ENCODE measurements at places on chromosomes 13 and 19. TPM values are rescaled to one million over a fixed set of nuclear protein-coding genes. Genes with fewer than 3 reads are reported as not detected.
A peak's percentile ranks its signal among the peaks of the same experiment; 100 is the strongest.

- no peak for DNase-seq
Observed at GRCh38 chr13:26976313-26976712, 195.3 kb downstream of the USP12 start.

DNA sequence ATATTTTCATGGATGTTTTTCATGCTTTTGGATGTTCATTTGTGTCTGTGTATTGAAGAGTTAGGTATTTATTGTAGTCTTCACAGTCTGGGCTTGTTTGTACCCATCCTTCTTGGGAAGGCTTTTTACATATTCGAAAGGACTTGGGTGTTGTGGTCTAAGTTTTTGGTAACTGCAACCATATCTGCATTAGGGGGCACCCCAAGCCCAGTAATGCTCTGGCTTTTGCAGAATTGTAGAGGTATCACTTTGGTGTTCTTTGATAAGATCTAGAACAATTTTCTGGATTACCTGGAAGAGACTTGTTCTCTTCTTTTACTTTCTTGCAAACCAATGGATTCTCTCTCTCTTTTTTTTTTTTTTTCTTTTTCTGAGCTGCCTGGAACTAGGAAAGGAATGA is 581.3 kb downstream of the DACH1 start:
- DNase-seq: no peak

DNA sequence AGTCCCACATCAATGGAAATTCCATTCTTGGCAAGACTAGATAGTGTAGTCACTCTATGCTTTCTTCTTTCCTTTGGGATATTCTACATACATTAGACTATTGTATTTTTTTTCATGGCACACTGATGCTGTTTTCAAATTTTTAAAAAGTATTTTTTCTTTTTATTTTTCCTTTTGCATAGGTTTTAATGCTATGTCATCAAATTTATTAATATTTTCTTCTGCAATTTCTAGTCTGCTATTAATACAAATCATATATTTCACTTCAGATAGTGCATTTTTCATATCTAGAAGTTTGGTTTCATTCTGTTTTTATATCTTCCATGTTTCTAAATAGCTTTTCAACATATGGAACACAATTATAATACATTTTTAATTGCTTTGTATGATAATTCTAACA is 2050.1 kb upstream of the PRR20A start:
- DNase-seq: no peak

GRCh38 chr13:106507560-106508274 is 27.7 kb downstream of the EFNB2 start:
- DNase-seq: no peak

GRCh38 chr19:14048443-14049153 is 13.3 kb downstream of the PALM3 start:
- no peak for DNase-seq

- no peak for DNase-seq
Observed at GRCh38 chr19:16077984-16078758, 1.9 kb downstream of the TPM4 start.

DNA sequence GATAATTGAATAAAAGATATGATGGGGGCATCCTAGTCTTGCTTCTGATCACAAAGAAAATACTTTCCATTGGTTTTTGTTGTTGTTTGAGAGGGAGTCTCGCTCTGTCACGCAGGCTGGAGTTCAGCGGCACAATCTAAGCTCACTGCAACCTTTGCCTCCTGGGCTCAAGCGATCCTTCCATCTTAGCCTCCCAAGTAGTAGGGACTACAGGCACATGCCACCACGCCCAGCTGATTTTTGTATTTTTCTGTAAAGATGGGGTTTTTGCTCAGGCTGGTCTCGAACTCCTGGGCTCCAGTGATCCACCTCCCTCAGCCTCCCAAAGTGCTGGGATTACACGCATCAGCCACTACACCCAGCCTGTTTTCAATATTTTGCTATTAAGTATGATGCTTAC is 17.1 kb upstream of the PSMC4 start:
- DNase-seq: no peak

- DNase-seq: no peak
Observed at GRCh38 chr13:113648216-113648610, 9.8 kb downstream of the ATP4B start.

DNA sequence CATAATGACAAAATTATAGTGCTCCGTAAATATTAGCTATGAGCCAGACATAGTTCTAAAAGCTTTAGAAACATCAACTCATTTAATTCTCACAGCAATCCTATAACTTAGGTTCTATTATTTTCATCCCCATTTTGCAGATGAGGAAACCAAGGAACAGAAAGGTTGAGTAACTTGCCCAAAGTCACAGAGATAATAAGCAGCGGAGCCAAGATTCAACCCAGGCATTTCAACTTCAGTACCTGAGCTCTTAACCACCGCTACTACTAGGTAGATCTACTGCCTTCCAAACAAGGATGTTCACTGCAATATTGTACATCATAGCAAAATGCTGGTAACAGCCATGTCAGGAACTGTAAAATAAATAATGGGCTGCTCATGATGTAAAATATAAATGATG is 39.9 kb downstream of the ELF1 start:
- no peak for DNase-seq

- DNase-seq: no peak
Observed at GRCh38 chr13:77000475-77000874, 8.6 kb downstream of the CLN5 start.

GRCh38 chr19:8209462-8210378 is 550 bp downstream of the CERS4 start:
- peak; percentile 12 for DNase-seq

DNA sequence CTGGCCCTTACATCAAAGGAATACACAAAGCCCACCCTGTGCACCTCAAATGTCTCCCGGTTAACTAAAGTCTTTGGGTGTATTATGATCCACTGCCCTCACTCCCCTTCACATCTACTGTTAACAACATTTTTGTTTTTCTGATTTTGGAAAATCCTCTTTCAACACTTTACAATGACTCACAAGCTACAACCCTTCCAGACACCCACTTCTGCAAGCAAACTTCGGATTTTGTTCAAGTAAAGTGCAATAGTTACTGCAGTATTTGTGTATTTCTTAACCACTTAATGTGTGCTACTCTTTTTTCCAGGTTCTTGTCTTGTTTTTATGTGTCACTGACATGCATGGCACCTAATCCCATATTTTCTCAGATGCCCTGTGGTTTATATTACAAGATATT is 101.1 kb downstream of the EDNRB start:
- no peak for DNase-seq

DNA sequence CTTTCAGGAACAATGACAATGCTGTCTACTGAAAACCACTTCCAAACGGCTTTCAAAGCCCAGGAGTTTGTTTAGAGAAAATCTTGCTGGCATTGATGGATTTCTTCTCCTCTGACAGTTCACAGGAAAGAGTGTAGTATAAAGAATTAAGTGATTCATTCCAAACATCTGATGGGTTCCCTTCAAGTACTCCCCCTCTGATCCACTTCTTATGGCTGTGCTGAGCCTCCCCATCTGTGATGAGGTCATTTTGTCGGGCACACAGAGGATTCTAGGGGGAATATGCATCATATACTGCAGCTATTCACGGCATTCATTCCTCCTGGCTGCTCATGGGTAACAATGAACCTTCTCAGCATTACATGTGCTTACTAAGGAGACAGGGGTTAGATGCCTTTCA is 107.9 kb downstream of the RGCC start:
- DNase-seq: no peak

DNA sequence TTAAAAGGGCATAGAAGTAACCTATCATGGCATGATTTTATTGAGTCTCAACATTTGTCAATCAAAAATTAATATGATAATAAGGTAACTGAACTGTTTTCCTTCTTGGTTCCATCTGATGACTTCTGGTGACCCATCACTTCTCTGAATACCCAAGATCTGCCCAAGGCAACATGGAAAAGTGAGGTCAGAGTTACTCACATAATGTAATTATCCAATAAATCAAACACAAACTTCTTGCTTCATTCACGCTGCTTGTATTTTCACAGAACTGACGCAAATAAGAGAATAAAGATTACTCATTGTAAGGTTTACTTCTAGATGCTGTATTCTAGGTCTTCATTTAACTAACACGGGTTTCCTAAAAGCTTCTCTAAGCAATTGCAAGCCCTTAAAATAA is 361.6 kb downstream of the RBM26 start:
- DNase-seq: no peak

DNA sequence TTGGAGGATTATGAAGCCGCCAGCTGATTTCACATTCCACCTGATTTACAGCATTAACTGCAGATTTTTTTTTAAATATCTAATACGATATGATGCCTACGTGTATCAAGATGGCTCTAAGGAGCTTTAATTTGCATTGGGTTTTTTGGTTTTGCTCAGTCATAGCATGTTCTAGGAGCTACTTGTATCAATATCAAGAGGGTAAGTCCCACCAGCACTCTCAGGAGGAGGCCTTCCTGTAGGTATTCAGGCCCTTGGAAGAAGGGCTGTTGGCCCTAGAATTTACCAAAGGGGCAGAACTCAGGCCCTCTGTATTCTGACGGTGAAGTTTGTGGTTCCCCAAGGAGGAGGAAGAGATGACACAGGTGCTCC is 97.2 kb upstream of the IPO5 start:
- DNase-seq: no peak

DNA sequence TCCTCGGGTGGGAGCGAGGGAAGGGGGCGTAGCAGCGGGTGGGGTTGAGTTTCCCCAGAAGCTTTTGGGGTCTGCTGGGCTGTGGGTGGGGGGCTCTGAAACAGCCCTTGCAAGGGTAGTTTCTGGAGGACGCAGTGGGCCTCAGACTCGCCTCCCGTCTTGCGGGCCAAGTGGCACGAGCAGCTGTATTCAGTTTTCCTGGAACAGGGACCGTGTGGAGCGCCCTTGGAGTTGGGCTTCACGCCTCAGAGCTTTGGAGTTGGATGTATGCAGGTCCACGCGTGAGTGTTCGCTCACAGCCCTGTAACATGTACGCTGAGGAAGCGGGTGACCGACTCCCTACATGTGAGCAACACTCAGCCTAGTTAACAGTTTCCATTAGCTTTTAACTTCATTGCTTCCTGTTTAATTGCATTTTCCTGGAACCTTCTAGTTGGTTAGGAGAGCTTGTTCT is 603 bp downstream of the TM9SF2 start:
- peak; percentile 6 for DNase-seq

GRCh38 chr13:98372876-98373275 is 195.8 kb upstream of the RNF113B start:
- DNase-seq: no peak

DNA sequence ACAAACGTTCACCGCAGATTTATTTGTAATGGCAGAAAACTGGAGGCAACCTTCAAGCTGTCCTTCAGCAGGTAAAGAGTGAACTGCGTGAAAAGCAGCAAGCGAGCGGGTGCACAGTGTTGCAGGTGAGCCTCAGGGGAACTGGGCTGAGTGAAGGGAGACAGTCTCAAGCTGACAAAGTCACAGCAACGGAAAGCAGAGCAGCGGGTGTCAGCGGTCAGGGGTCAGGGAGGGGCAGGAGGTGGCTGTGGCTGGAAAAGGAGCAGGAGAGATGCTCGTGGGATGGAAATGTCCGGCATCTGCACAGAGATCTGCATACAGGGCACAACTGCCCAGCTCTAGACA is 8.5 kb upstream of the RASA3 start:
- DNase-seq: no peak

- DNase-seq: no peak
Observed at GRCh38 chr19:2733930-2734588, 5.8 kb downstream of the SLC39A3 start.

DNA sequence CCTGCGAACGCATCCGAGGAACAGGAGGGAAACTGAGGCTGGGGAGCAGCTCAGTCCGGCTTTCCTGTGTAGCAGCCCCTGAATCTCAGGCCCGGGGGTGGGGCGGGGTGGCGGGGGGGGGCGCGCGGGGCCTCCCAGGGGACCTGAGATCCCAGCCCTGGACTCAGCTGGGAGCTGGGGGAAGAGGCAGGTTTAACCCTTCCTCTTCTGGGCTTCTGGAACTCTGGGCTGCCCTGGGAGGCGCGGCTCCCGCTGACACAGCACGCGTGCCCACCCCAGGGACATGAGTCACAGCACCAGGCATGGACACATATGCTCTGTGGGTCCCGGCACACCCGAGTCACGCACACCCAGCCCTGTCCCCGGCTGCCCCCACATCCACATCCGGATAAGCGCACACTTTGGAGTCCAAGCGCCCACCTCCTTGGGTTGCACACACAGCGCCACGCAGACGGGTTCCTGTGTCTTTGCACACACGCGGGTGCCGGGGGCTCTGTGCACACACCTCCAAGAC is 3.5 kb upstream of the CIRBP start:
- peak; percentile 38 for DNase-seq

GRCh38 chr13:89267734-89268133 is 1596.6 kb downstream of the SLITRK5 start:
- no peak for DNase-seq

DNA sequence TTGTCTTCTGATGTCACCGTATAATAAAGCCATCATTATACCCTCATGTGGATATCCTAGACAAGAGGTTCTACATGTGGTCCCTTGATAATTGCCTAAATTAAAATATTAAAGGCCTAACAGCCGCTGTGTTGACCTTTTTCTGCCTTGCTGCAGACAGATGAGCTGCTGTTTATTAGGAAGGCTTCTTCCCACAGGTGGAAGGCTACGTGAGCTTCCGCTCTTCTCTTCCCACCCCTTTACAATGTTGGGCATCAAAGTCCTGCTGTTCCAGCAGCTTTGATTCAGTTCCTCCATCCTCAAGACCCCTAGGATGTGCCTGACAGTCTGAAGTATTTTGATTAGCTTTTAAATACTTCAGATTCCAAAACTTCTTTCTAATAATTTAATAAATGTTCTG is 217.1 kb downstream of the PCCA start:
- no peak for DNase-seq

DNA sequence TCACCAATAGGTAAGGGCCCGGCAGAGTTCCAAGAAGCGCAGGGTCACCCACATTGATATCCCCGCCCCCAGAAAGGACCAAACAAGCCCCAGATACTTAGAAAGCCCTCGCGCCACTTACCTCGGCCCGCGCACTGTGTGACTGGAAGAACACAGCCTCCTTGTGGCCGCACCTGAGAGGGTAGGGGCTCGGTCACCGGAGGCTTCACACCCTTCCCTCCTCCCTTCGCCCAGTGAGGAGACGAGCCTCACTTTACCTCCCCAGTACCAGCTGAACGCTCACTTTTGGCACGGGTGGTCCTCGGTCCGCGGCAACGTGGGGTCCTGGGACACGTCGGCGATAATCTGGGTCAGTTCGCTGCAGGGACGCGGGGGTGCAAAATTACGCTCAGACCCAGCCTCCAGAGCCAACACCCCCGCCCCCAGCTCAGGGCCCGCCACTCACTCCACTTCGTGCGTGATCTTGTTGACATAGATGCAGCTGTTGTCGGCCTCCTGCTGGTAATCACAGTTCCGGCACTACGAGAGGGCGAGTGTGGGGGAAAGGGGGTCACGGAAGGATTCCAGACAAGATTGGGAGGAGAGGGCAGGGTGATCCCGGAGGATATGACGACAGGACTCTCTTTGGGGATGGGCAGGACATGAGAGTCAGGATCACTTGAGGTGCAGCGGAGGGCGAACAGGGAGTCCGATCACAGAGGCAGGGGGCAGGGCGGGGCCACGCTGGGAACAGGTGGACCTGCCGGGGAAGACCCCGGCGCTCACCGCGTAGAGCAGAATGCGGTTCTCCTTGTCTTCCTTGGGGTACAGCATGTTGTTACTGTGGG is 568 bp downstream of the POLR2I start:
- peak; percentile 13 for DNase-seq

GRCh38 chr13:111359237-111359915 is 38.9 kb downstream of the TEX29 start:
- DNase-seq: no peak

The ZNF709 gene
- 3.9 TPM for total RNA-seq

The OR10H3 gene
- total RNA-seq: not detected

The CEP89 gene
- 20.6 TPM for total RNA-seq

The APC2 gene
- total RNA-seq: 0.05 TPM

The CD177 gene
- total RNA-seq: 248 TPM

The GPALPP1 gene
- total RNA-seq: 24.6 TPM

The SYCN gene
- total RNA-seq: not detected

Data from prostate gland (tissue), 2 donors.